CD4-positive, alpha-beta T cell (primary cell): ENCODE measurements at places on chromosomes 6 and 20.

GRCh38 chr6:112062966-112063365 lies 9.1 kb downstream of the CCN6 start:
- DNase-seq, result no peak

GRCh38 chr20:35180266-35180665 lies 8.4 kb downstream of the PROCR start:
- no peak for DNase-seq

GRCh38 chr20:12074111-12074655 lies 156.5 kb downstream of the BTBD3 start:
- DNase-seq, result no peak

- no peak for DNase-seq
These were observed 30.9 kb downstream of the MKKS start for GRCh38 chr20:10402938-10403608.

GRCh38 chr6:147106759-147107401 lies 97.3 kb upstream of the STXBP5 start:
- no peak for DNase-seq

- DNase-seq, result no peak
These were observed 20.6 kb downstream of the BRPF3 start for GRCh38 chr6:36217188-36217587.

DNA sequence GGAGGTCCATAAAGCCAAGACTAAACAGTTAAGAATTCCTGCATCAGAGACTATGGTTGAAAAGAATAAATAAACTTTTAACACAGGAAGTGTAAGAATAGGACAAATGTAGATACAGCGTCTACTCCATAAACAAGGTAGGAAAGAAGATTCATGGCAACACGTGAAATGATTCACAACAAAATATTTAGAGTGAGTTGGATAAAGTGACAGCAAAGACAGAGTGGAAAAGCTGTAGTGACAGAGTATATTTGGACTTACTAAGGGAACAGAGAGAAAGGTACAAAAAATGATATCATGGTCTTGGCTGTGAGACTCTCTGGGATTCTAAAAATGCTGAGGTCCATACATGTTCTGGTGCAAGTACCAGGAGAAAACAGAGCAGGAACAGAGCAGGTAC lies 21.9 kb upstream of the KIAA0408 start:
- DNase-seq, result no peak

DNA sequence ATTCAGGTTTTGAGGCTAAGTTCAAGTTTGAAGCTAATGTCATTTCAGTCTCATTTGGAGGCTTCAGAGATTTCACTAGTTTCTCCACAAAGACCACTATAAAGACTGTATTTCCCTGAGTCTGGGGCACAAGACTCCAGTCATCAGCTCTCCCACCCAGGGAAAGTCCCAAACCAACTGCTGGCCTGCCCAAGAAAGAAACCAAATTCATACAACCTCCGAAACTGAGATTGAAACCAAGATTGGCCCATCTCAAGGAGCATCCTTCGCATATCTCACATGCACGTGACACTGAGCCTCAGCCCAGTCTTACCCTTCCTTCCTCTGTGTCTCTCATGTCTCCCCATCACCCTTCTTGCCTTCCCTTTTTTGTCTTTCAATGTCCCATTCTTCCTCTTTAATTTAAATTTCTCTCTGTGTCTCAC lies 3.5 kb upstream of the LTA start:
- no peak for DNase-seq

GRCh38 chr20:46013829-46014516 lies 5.3 kb downstream of the MMP9 start:
- peak; percentile 87 for DNase-seq

DNA sequence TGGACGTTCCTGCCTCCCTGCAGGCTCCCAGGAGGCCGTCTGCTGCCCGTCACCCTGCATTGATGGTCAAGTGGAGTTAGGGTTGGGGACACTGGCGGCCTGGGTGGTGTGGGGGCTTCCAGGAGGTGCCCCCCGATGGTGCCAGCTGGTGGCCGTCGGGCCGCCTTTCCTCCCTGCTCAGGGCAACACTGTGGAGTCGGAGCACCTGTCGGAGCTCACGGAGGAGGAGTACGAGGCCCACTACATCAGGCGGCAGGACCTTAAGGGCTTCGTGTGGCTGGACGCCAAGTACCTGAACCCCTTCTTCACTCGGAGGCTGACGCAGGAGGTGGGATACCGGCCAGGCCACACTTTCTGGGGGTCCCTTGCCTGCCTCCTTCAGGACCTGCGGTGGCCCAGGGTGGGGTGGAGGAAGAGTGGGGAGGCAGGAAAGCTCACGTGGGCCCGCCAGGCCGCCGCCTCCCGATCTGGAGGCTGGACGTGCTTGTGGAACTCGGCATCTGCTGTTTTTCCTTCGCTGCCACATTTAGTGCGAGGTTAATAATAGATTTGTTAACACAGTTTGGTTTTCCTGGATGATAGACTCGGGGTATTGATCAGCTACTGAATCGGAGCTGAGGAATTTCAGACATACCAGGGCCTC lies 28.6 kb downstream of the SPATA2 start:
- DNase-seq, result no peak

DNA sequence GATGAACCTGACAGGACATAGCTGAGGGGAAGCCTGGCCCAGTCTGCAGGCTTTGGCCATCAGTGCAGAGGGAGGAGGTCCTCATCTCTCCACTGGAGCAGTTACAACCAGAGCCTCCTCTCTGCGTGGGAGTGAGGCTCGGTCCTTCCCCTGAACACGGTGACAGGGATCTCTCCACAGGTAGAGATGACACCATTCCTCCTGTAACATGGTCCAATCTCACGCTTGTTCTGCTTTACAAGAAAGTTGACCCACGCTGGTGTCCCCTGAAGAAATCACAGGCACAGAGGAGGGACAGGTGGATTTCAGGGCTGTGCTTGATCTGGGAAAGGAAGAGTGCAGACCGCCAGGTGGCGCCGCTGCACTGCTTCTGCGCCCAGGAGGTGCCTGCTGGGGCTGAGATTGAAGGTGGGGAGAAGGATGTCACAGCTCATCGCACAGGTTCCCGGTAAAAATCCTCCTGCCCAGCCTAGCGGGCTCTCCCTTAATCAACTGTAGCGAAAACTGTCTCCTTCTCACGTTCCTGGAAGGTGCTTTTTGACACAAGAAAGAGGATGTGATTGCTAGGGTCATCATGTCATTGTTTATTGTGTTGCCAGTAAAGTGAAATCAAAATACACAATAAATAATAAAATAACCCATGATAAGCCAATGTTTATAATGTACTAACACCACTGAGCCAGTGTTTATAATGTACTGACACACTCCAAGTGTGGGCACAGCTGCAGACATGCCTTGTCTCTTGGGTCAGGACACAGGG lies 20.4 kb downstream of the HLA-G start:
- DNase-seq, result peak; percentile 82

GRCh38 chr6:1525364-1526038 lies 84.2 kb upstream of the FOXC1 start:
- no peak for DNase-seq

GRCh38 chr6:27883136-27883535 lies 29.1 kb downstream of the OR2B2 start:
- no peak for DNase-seq
